ENCODE measurements at places on chromosomes 3 and 15.

- peak; percentile 45 for DNase-seq
Measured at GRCh38 chr3:177642042-177642803, 444.9 kb upstream of the TBL1XR1 start.

GRCh38 chr3:59677747-59678702, 628.2 kb upstream of the CFAP20DC start:
- DNase-seq: no peak

- no peak for DNase-seq
Measured at GRCh38 chr3:81339040-81339845, 422.2 kb downstream of the GBE1 start.

DNA sequence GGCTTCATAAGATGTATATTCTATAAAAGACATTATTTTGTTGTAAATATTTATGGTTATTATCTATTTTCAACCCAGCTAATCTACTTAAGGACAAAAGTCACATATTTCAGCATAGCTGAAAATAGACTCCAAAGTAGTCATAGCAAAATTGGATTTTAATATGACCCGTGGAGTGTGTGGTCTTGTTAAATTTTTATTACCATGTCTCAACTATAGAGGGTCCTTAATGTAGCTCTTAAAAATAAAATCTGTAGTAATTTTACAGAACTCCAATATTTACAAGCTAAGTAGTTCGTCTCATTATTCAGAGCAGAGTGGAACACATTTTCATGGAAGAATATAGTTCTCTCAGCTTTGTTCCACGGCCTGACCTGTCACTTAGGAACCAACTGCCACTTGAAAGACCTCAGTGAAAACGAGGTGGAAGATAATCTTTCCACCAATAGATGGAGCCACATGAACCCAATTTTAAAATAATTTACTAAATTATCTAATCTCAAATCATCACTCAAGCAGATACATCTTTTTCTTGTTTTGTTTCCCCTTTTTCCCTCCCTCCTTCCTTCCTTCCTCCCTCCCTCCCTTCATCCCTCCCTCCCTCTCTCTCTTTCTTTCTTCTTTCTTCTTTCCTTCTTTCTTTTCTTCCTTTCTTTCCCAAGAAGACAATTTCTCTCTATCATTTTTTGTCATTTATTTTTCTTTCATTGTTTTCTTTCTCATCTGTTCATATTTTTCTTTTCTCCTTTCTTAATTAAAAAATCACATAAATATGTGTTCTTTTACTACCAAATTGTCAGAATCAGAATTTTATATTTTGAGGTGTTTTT, 97.2 kb downstream of the CLDN1 start:
- no peak for DNase-seq

GRCh38 chr3:185786956-185787877, 37.6 kb downstream of the IGF2BP2 start:
- no peak for DNase-seq

DNA sequence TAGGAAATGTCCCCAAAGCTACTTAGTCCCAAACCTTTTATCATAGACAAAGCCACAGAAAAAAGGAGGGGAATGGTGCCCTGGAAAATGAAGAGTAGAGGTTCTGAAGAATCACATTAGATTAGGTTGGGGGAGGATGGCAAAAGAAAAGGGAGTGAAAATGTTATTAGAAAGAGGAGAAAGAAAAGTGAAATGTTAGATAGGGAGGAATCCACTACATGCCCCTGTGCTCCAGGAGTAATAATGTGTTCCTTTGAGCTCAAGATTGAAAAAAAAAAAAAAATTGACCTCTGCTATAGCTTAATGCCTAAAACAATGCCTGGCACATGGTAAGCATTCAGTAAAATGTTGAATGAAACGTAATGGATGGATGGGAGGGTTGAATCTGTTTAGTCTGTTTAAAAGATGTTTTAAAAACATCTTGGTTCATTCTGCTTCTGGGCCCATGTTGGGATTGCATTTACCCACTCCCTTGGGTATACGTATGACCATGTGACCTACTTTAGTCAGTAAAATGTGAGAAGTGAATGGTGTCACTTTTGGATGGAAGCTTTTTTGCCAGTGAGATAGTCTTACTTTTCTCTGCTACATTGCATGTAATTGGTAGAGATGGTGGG, 19.0 kb downstream of the MAPK6 start:
- DNase-seq: no peak

GRCh38 chr15:101709466-101709865, 14.8 kb downstream of the TARS3 start:
- DNase-seq: no peak

- peak; percentile 57 for DNase-seq
Measured at GRCh38 chr3:127044996-127045395, 62.1 kb downstream of the PLXNA1 start.

- DNase-seq: no peak
Measured at GRCh38 chr15:77554306-77555080, 78.2 kb downstream of the LINGO1 start.

- no peak for DNase-seq
Measured at GRCh38 chr15:73873889-73874511, 636 bp downstream of the TBC1D21 start.

DNA sequence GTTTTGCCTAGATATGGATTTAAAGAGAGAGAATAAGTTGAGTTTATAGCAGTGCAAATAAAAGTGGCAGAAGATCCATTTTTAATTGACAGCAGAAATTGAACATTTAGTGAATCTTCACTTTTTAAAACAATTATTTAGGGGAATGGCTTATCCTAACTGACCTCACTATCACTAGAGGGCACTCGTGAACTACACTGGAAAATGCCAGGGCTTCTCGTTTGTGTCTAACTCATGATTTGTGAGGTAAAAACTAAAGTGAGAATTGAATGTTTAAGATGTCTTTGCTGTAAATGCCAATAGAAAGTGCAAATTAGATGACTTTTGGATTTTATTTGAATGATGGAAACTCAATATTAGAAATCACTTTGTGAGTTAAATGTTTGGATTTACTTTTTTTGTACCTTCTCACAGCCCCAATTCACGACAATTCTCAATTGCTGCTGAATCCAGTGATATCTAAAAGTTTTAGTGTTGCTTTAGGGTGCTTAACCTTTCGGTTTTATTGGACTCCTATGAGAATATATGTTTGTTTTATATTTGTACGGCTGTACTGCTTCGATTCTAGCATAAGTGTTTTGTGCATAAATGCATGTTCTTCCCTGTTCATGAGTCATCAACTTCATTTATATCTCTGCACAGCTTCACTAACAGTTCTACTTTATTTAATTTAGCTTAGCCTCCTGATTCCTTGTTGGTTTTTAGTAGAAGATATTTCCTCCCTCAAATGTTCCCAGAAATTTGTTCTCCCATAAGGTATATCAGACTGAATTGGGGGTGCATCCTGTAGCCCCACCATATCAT, 462.1 kb downstream of the MFSD1 start:
- no peak for DNase-seq

DNA sequence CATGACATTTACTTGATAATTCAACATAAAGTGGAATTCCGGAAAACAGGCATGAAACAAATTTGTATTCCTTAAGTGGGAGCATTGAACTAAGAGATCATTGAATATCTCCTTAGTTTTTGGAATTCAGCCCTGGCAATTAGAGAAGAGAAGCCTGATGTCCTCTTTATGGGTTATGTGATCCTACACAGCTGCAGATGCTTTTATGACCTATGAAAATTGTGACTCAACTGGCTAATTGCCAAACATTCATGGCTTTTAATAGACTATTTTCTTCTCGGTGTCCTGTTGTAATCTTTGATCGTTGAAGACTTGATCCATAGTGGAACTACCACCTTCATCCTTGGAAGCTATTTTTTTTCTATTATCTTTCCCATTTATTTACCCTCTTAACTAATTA, 46.1 kb downstream of the AGBL1 start:
- no peak for DNase-seq

DNA sequence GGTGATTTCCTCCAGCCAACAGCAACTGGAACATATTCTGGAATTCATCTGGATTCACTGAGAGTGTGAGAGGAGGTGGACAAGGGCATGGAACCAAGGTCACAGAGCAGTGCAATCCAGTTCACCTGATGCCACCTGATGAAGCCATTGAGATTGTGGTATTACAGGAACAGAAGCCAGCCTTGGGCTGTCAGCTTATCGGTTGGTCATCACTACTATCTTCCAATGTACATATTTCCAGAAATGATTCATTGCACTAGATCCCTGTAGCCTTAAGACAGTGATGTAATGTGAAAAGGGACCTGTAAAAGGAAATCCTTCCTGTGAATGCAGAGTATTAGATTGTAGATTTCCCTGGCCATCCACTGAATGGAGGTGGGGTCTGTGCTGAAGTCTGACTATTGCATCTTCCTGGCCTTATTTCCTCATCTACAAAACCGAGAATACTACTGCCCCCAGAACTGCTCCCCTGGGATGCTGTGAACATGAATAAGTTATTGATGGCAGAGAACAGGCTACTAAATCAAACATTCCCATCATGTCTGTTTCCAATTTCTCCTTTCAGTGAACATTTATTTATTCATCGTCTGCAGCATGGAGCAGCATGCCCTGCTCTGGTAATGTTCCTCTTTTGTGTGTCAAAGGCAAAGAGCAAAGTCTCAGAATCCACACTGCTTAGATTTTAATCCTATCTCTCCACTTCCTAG, 47.4 kb upstream of the TPM1 start:
- no peak for DNase-seq

GRCh38 chr3:162437480-162437879, 940.9 kb downstream of the OTOL1 start:
- DNase-seq: no peak

GRCh38 chr3:51813539-51813938, 34.5 kb upstream of the IQCF6 start:
- no peak for DNase-seq

GRCh38 chr3:87996882-87997281, 61.9 kb downstream of the CGGBP1 start:
- no peak for DNase-seq

GRCh38 chr15:76236350-76236749, 74.9 kb downstream of the ETFA start:
- DNase-seq: no peak

- no peak for DNase-seq
Measured at GRCh38 chr3:109355625-109356441, 18.5 kb upstream of the DPPA4 start.

DNA sequence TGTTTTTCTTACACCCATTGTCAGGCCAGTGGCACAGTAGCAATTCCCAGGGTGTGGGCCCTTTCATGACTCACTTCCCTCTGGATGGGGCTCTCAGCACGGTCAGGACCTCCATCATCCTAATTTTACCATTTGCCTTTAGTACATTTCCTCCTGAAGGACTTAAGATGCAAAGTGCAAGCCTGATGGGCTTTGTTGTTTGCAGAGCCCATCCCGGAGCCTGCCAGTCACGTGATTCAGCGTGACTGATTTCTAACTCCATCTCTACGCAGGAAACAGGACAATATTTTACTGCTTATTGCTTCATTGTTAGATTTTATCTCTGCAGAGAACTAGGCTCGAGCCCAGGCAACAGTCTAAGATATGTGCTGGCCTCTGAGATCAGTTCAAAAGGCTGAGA, 223.7 kb downstream of the PDZRN3 start:
- DNase-seq: no peak

DNA sequence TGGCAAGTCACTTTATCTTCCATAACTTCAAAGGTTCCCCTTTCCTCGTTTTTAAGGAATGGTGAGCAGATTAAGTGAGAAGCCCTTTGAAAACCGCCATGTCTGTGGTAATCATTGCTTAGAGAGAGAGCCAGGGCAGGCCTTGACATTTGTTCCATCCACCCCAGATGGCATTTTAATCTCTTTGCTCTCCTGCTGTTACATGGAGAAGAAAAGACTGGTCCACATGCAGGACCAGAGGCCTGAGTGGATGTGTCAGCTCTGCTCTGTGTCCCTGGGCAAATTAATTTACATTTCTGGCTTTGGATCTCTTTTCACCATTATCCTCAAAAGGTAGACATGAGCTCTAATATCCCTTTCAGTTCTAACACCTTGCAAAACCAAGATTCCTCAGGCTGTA, 157.3 kb upstream of the LPP start:
- DNase-seq: no peak

GRCh38 chr3:13555753-13556152, 6.8 kb downstream of the FBLN2 start:
- DNase-seq: no peak

GRCh38 chr15:87343966-87344365, 912.6 kb downstream of the NTRK3 start:
- no peak for DNase-seq

DNA sequence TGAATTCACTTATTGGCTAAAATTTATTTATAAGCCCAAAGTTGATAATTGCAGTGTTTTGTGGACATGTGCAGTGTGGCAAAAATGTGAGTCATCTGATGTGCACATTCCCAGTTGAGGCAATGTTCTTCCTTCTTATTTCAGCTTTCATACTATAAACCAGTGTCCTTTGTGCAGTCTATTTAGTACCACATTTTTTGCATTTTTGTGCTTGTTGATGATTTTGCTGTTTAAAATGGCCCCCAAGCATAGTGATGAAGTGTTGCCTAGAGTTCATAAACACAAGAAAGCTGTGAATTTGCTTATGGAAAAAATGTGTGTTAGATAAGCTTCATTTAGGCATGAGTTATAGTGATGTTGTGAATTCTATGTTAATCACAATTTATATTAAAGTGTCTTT, 19.4 kb upstream of the IL20RB start:
- no peak for DNase-seq

DNA sequence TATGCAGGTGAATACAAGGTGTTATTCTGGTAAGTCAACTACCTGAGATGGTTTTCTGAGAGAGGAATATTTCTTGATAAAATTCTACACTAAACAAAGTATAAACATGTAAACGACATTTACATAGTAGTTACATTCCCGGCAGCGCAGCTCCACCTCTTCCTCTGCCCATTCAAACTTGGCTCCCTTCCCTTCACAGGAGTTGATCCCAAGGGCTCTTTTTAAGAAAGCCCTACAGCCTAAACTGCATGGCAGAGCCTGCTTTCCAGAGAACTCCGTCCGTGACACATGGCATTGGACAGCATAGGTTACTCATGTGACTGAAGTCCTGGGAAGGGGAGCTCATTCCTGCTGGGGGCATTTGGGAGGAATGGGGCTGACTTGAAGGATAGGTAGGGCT, 22.0 kb upstream of the LCTL start:
- no peak for DNase-seq

DNA sequence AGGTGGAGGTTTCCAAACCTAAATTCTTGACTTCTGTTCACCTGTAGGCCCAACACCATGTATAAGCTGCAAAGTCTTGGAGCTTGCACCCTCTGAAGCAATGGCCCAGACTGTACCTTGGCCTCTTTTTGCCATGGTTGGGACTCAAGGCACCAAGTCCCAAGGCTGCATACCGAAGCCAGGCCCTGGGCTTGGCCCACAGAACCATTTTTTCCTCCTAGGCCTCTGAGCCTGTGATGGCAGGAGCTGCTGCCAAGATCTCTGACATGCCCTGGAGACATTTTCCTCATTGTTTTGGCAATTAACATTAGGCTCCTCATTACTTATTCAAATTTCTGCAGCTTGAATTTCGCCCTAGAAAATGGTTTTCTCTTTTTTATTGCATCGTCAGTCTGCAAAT, 297.9 kb downstream of the OXSM start:
- no peak for DNase-seq

- no peak for DNase-seq
Measured at GRCh38 chr15:31016446-31016915, 25.1 kb upstream of the MTMR10 start.

- no peak for DNase-seq
Measured at GRCh38 chr3:119469418-119470189, 841 bp downstream of the POGLUT1 start.

- no peak for DNase-seq
Measured at GRCh38 chr15:60126661-60127060, 122.5 kb downstream of the FOXB1 start.

GRCh38 chr15:91844341-91844740, 9.2 kb upstream of the SLCO3A1 start:
- no peak for DNase-seq

Measured in posterior vena cava (tissue), 2 donors.